ENCODE measurements at places on chromosomes 2 and 18.

- DNase-seq = no peak
Observed at GRCh38 chr18:50465211-50466153, 90.6 kb downstream of the SKA1 start.

DNA sequence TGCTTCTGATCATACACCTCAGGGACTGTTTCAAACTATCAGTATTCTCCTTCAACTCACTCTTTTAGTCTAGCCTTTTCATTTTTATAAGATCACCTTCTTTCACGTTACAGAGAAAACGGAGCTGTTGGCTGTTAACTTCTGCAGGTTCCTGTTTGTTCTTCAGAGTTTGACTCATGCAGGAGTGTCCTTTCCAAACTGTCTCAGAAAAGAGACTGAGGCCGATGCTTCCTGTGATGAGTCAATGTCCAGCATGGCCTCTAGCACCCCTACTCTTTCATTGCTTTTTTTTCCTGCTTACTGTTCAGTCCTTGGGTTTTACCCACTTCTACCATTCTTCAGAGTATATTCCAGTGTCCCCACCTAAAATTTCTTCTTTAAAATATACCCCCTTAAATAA is 240.8 kb upstream of the RGPD4 start:
- no peak for DNase-seq

DNA sequence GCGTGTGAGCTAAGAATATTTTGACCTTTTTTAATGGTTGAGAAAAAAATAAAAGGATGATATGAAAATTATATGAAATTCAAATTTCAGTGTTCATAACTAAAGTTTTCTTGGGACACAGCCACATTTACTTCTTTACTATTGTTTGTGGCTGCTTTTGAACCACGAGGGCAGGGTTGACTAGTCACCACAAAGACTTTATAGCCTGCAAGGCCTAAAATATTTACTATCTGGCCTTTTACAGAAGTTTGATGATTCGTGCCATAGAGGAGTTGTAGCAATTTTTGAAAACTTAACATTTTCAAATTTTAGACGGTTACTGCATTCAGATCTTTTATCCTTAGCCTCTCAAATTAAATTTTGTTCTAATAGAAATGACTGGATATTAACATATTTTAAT is 69.9 kb downstream of the LIMS1 start:
- DNase-seq = no peak

DNA sequence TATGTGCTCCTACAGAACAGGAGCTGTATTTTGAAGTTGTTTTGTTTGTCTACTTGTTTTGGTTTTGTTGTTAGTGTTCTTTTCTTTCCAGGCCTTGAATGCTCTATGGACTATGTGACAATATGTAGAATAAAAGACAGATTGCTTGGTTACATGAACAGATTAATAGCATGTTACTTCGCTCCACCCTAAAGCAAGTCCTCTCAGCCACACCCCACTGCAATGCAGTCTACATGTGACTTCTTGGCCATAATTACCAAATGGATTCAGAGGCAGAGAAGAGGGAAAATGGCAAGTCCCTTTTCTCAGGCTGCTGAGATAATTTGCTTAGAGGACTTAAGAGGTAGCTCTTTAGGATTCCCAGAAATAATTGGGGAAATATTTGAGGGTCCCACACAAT is 123.2 kb upstream of the CYP1B1 start:
- no peak for DNase-seq

DNA sequence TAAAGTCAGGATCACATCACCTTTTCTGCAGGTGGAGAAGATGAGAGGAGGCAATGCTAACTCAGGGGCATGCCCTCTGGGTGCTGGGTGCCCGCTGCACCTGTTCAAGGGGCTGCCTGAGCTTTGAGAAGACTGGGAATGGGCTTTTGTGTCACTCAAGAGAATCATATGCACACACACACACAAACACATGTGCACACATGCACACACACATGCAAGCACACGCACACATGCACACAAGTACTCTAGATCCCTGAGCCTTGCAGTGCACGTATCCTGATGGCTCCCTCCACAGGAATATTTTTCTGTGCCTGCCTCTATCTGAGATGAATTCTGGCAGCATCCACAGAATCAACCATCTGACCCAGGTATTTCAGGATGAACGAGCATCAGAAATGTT is 110.0 kb upstream of the TEX51 start:
- no peak for DNase-seq

DNA sequence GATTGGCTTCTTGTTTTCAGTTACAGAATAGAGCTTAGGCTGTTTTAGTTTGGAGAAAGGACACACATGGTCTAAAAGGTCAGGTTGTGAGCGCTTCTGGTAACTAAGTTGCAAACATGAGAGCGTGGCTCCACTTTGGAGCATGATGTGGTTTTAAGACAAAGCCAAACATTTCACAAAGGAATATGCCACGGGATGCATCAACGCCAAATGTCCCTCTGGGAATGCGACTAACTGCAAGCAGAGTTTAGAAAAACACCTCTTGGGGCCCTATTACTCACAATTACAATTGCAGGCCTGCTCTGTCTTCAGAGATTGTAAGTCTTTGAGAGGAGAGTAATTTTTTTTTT is 25.4 kb downstream of the MYO7B start:
- no peak for DNase-seq

DNA sequence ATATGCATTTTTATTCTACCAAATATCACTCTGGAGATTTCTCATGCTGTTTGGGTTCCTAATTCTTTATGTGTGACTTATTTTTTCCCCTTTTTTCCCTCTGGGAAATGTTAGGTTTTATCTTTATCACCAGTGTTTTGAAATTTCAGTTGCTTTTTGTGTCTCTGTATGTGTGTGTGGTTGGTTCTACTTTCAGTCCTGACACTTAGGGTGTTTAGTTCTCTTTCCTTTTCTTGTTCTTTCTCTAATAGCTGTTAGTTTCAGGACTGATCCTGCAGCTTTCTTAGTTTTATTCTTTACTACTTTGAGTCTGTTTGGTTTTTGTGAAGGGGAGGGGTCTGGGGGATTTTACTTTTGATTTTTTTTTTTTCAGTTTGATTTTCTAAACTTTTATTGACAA is 23.1 kb downstream of the PPM1B start:
- no peak for DNase-seq

GRCh38 chr2:27408601-27409320 is 630 bp downstream of the PPM1G start:
- DNase-seq = no peak

- peak; percentile 9 for DNase-seq
Observed at GRCh38 chr18:72206814-72207213, 337.3 kb downstream of the CBLN2 start.

- DNase-seq = no peak
Observed at GRCh38 chr18:31680433-31680811, 4.0 kb downstream of the B4GALT6 start.

DNA sequence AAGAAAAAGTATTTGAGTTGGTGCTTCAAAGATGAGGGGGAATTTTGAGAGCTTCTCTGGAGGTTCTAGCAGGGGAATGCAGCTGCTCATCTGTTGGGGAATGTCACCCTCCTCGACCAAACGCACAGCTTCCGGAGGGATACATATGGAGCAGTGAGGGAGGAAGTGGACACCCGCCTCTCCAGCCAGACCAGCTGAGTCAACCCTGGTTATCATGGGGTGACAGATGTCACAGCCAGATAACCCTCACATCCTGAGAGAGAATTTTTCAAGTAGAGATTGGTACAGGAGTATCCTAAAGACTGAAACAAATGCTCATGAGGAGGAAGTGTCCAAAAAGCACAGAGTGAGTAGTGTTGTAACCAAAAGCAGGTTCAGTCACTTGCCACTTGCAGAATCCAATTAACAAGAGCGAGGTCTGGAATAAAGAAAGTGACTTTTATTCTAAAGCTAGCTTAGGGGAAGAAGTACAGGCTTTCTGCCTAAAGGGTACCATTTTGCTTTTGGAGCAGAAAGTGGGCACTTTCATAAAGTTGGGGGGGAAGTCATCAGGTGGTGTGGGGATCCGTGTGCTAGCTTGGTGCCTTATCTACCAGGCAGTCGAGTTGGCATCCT is 395.2 kb downstream of the RAD51AP2 start:
- no peak for DNase-seq

DNA sequence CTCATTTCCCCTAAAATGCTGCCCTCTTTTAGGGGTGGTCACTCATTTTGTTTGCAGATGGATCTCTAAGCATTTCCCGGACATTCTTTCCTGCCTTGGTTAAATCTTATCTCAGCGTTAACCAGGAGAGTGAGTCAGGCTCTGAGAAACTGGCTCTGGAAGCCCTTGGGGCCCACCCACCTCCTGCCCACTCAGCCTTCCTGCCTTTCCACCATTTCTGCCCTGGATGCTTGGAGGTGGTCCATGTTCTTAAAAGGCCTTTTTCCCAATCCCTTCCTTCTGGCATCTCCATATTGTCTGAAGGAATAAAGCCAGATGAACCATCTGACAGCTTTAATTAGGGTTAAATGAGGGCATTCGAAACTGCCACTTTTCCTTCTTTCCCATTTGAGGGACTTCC is 9.5 kb downstream of the HK2 start:
- no peak for DNase-seq

DNA sequence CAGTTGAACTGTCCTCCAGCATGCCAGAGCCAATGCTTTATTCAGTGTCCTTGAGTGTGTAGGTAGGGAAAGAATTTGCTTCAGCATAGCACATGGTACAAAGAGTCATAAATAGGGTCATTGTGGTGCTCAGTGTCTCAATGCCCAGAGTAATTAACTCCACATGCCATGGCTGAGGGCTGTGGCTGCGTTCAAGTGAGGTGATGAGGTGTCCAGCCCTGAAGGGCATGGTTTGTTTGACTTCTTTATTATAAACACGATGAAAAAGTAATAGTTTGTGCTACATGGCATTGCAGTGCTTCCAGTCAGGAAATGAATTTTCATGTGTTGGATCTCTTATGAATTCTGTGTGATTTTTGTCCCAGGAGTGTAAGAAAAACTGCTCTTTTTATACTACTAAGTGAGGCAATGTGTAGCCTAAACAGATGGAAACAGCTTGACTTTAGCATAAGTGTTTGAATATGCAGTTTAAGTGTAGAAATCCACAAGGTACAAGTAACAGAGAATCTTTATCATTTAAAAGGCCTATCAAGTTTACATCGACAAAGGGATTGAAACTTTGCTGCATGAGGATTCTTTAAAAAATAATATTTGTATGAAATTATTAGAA is 507.9 kb upstream of the CDH2 start:
- no peak for DNase-seq

DNA sequence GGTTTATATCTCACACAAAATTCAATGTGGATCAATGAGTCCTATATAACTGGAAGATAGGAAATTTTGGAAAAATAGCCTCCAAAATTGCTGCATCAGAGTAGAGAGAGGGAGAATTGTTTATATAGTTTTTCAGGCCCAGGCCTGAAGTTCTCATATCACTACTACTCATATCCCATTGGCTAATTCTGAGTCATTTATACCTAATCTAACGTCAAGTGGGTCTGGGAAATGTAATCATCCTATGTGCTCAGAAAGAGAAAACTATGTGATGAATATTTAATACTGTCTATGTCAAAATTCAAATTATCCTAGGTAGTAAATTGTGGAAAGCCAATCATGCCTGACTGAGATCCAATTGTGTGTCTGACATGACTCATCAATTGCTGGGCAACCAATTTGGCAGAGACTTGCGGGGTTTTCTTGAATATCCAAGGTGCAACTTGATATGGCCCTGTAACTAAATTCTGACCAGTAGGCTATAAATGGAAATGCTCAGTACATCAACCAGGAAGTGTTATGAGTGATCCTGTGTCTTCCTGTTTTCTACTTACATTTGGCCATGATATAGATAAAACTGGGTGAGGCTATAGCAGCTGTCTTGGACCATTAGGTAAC is 744.4 kb downstream of the KCNJ3 start:
- no peak for DNase-seq

- no peak for DNase-seq
Observed at GRCh38 chr2:21191535-21191934, 67.8 kb downstream of the TDRD15 start.

DNA sequence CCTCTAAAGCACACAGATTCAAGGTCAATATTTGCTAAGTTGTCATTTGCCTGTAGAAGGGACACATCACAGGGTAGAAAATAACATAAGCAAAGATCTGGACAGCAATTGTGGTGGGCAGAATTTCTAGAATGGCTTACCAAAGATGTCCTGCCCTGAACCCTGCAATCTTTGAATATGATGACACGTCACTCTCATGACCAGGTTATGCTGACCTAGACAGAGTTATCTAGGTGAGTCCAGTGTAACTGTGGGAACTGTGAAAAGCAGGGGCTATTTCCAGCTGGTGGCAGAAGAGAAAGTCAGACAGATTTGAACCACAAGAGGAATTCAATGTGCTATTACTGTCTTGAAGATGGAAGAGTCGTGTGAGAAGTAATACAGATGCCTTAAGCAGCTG is 112.3 kb upstream of the CNGA3 start:
- DNase-seq = no peak

DNA sequence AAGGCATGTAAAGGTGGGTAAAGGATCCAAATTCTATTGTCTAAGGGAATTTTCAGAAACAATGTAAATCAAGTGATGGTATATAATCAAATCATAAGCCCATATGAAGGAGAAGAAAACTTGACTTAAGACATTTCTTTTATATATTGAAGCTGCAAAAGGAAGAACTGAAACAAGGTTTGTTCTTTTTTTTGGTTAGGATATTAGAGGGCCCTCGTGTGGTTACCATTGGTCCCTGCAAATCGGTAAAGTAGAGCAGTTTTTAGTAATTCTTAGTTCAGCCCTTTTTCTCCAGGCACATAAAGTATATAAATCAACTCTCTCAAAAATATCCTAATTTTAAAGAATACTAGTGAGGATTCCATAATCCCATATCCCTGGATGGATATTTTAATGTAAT is 105.6 kb upstream of the STK17B start:
- DNase-seq = no peak

- DNase-seq = no peak
Observed at GRCh38 chr2:209141818-209142217, 282.0 kb upstream of the MAP2 start.

DNA sequence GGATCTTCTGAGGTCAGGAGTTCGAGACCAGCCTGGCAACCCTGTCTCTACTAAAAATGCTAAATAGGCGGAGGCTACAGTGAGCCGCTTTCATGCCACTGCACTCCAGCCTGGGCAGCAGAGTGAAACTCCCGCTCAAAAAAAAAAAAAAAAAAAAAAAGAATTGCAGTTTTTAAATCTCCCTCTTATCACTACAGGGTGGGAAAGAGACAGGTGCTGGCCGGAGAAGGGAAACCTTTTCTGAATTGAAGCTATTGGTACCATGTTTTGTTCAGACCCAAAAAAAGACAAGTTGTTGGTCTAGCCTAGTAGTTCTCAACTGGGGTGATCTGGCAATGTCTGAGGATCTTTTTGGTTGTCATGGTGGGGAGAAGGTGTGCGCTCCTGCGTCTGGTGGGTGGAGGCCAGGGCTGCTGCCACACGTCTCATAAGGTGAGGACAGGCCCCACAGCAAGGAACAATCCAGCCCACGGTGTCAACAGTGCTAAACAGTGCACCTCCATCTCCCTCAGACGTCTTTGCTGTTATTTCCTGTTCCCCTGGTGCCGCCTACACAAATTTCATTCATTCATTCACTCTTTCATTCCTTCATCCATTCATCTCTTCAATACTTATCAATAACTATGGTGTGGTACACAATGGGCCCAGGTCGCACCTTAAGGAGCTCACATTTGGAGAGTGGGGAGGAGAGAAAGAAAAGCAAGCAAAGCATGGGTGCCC is 28.8 kb upstream of the ODC1 start:
- no peak for DNase-seq

- no peak for DNase-seq
Observed at GRCh38 chr18:49399003-49399402, 61.4 kb downstream of the DYM start.
